ENCODE measurements at places on chromosomes 5 and 9.

GRCh38 chr9:35892051-35892450 lies 14.0 kb upstream of the HRCT1 start:
- DNase-seq: no peak

GRCh38 chr5:135873831-135874230 lies 21.8 kb downstream of the IL9 start:
- DNase-seq: no peak

DNA sequence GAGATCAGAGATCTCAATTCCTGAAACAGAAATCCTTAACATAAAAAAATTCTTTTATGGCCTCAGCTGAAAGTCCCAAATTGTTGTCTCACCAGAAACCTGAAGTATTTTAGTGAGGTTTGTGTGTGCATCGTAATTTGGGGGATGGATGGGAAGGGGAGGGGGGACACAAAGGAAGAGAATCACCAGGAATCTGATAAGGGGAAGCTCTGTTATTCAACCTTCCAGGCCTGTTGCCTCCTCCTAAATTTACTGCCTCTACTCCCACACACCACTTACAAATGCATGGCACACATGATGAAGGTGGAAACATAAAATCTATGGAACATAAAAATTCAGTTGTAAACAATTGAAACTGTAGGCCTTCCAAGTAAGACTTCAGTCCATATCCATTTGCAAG lies 97.7 kb downstream of the NPR3 start:
- no peak for DNase-seq

- DNase-seq: no peak
These were observed 62.6 kb upstream of the CEMIP2 start for GRCh38 chr9:71830929-71831328.

DNA sequence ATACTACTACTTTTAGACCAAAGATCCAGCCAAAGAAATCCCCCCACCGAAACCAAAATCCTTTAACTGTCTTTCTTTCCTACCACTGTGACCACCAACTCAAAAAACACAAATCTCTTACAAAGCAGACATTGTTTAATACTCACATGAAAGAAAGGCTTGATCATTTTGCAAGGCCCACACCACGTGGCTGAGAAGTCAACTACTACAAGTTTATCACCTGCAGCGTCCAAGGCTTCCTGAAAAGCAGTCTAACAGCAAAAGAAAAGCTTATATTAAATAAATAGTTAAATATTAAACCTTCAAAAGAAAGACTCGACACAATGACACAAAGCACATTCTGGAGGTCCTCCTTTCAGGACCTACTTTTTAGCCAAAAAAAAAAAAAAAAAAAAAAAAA lies 5.1 kb downstream of the TXN start:
- DNase-seq: no peak
